CD14-positive monocyte (primary cell): ENCODE measurements at places on chromosomes 12 and 14.

GRCh38 chr14:104659764-104660523, 29.5 kb upstream of the INF2 start:
- DNase-seq = no peak

GRCh38 chr12:62588916-62589315, 122.3 kb downstream of the MON2 start:
- DNase-seq = no peak

DNA sequence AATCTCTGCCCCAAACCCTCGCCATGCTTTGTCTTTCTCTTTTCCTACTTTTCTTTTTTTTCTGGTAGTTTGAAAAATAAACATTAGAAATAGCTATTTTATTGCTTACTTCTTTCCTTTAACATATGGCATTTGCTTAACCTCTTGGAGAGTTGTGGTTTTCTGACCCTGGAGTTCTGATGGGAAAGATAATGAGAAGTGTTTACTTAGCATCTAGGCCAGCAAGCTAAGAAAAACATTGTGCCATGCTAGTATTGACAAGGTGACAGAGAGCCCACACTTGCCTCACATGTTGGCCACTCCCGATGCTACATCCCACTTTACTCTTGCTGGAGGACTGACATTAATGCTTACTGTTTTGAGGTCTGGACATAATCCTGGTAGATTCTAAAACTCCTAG, 886.2 kb downstream of the DIO2 start:
- DNase-seq = no peak

DNA sequence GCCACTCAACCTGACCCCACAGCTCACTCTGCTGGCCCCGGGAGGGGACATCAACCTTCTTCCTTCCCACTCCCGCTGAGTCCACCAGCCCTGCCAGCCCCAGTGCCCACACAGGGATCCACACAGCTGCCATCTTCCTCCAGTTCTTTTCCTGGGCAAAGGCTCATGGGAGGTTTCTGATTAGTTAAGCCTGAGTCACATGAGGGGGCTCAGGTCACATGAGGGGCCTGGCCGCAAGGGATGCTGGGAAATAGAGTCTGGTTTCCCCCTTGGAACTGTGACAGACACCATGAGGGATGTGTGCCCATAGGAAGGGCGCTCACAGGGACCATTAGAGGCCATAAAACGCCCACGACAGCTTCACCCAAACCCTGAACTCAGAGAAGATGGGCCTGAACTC, 228.7 kb upstream of the SFSWAP start:
- DNase-seq = no peak

- DNase-seq = peak; percentile 73
Measured at GRCh38 chr14:24339284-24340151, at the start of gene RIPK3. Gene RIPK3, minus strand, starts transcription at chr14:24339991. Its CDS starts 165 bp downstream, at chr14:24339826.

DNA sequence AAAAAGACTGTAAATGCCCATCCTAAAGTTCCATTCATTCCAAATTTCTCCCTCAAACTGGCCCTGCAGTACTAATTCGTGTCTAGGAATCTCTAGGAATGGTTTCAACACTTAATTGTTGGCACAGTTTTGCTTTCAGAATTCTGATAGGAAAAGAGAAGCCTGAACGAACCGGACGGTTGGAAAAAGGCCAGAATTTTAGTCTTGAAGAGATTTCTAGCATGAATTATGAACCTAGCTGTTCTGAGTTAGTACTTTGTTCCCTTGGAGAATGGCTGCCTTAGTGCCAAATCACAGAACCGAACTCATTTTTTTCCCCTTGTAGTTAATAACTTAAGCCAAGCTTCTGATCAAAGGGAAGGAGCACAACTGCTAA, 262.6 kb downstream of the ADAMTS20 start:
- DNase-seq = no peak

DNA sequence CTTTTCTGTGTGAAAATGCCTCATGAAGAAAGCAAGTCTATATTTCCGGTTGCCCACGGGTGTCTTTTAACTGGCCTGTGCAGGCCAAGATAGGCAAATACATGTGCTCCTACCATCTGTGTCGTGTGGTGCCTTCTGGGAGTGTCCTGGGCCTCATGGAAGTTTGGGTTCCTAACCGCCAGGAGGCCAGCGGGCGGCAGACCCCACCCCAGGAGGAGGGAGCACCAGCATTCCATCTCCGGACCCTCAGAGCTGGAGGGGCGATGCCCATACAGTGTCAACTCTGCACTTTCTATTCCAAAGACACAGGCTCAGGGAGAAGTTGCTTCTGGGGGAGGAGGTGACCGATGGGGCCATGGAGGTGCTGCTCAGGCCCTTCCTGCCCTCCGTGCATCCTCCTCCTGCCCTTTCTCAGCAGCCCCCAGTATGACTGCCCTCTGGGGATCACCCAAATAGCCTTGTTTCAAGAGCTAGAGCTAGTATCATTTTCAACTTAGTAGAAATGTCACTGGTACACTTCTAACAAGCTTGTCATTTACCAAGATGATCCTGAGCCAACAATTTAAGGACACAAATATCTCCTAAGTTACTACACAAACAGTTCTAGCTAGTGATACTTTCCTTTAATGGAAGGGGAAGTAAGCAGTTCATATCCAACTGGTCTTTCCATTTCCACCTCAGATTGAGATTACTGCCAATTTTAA, 17.8 kb downstream of the CCDC92 start:
- no peak for DNase-seq

DNA sequence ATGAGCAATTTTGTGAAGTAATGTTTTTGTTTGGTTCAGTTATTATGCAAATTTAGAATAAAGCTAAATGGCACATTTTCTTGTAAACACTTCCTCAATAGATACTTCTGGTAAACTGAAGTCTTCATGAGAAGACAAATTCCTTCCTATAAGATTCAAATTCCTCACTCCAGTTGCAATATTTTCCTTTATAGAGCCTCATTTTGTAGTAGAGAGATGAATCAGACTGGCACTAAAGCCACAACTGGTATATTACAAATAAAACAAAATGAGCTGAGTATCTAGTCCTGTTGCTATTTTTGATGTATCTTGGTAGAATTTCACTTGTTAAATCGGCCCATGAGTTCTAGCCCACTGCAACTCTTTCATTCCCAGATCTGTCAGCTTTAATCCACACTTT, 5.5 kb downstream of the LGR5 start:
- no peak for DNase-seq

- peak; percentile 1 for DNase-seq
Measured at GRCh38 chr12:2003676-2004112, 563 bp downstream of the DCP1B start.

- DNase-seq = no peak
Measured at GRCh38 chr12:68397566-68398158, 65.5 kb upstream of the MDM1 start.

GRCh38 chr12:96208346-96208745, 14.2 kb downstream of the ELK3 start:
- DNase-seq = no peak

GRCh38 chr12:123713398-123713797, 1.2 kb downstream of the ATP6V0A2 start:
- no peak for DNase-seq

GRCh38 chr12:43115441-43116160, 436.4 kb downstream of the ADAMTS20 start:
- DNase-seq = no peak

DNA sequence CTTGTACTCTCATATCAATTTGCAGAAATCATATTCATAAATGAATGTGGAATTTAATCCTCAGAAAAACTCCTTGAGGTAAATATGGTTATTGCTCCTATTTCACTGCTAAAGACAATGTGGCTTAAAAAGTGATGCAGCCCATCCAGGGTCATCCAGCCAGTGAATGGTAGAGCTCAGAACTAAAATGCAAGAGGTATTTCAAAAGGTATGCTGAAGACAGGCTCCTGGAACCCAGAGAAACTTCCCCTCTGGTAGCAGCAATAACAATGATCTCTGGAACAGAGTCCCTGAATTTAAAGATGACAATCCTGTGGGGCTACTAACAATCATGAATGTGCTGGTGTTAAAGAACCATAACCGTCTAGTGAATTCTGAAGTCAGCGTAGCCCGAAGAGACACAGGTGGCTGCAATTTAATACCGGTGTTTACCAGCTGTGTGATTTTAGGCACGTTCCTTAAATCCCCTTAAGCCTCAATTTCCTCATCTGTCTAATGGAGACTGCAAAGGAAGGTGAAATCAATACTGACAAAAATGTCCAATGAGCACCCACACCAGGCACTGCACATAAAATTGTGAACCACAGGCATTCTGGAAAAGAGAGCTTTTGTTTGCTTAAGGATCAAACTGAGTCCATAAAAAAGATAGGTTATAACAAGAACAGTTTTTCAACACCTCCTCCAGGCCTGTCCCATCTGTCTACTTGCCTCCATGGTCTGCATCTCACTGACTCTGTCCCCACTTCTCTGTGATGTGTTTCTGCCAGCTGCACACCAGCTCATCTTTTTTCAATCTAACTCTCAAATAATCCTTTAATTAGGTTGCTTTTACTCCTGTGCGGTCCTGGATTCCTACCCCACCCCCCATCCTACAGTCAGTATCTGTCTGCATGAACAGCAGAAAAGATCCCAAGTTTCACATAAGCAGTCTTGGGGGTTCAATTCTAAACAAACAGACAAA, 10.5 kb downstream of the TM7SF3 start:
- no peak for DNase-seq

DNA sequence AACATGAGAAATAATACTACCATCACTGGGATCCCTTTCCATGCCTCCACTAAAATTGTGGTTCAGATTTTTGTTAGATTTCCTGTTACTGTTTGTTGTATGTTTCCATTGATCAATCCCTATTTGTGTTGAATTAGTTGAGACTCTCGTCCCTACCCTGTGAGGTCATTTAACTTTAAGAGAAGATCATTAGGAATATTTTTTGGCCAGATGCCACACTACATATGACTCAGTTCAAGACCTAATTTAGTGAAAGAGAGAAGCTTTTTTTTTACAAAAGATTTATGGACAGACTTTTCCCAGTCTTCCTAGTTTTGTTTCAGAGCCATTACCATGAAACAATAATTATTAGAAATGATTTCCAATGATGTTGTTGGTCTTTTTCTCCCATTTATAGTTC, 35.5 kb downstream of the CPSF6 start:
- no peak for DNase-seq

DNA sequence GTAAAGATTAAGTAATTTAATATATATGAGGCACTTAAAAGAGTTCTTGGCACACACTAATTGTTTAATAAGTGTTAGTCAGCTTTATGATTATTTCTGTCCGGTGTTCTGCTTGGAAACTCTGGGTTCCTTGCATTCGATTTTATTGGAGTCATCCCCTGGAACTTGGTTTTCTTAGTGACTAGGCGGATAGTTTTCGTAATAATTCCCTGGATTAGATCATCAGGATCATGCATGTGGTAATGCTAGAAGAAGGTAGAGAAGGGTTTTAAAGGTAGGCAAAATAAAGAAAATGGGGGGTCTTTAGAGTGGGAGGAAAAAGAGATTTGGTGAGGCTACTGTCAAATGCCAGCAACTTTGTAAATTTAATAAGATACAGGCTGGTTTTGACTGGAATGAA, 88.4 kb downstream of the MYF5 start:
- DNase-seq = no peak

DNA sequence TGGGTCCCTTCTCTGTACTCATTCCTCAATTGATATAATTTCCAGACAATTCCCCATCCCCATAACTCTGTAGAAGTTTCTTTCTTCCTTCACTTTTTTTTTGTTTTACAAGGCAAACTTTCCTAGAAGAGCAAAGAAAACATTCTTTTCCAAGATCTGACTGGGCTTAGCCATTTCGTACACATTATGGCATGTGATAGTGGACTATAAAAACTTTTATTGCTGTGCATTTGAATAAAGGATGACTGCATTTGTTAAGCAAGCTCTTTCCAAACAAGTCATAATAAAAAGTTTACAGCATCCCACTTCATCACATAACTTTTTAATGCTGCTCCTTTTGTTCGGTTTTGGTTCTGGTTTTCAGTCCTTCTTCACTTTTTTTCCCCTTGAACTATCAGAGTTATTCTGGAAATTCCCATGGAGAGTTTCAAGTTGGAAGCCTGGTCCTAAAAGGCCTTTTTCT, 231.0 kb upstream of the HMGA2 start:
- DNase-seq = no peak

DNA sequence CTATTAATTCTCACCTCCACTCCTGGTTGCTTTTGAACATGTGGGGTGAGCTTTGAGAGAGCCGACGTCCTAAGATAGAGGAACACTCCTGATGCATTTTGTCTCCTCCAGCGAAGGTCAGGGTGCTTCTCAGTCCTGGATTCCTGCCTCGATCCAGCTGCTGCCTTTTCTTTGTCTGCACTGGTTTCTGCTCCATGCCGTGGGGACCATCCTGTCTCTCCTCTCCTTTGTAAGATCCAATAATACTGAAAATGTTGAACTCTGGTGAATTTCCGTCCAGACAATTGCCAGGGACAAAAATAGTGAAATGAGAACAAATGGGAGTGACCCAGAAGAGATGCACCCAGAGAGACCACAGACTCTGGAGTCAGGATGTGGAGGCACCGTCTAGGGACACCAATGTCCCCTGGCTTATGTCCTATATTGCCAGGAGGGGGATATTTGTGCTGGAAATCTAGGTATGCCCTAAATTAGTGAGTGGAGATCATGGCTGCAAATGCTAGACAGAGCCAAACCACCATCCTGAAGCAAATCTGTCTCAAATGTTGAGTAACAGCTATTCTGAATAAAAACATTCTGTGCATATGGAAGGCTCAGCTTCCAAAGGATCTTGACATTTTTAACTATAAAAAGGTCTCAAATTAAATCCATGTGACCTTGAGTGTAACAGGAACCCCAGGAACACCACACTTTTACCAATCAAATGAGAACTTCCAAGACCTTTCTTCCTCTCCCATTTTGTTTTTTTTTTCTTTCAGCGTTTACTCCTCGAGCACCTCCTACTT, 170.9 kb downstream of the PPM1H start:
- no peak for DNase-seq

DNA sequence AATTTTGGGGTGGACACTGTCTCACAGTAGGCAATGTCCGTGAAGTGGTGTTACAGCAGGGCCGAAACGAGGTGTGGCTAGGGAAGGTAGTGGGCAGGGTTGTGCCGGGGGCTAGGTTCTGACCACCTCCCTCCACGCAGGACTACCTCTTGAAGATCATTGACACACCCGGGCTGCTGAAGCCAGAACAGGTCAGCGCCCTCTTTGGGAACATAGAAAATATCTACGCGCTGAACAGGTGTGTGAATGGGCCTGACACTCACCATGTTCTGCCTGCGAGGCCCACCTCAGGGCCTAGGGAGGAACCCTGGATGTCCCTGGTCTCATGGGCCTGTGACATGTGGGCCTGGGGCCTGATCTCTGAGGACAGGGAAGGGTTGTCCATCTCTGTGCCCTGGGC, 24.6 kb downstream of the PLEKHG3 start:
- no peak for DNase-seq

GRCh38 chr12:2510045-2510444, 284.7 kb upstream of the FKBP4 start:
- no peak for DNase-seq
